ENCODE measurements at places on chromosomes 7 and 10. TPM values are rescaled to one million over a fixed set of nuclear protein-coding genes. Genes with fewer than 3 reads are reported as not detected.

FRAT1 gene
- total RNA-seq: 11.6 TPM

ANKRD22 gene
- not detected for total RNA-seq

UBN2 gene
- total RNA-seq: 18.8 TPM

BICC1 gene
- total RNA-seq: 28.1 TPM

SCART1 gene
- total RNA-seq: 12.1 TPM

GPRIN2 gene
- total RNA-seq: 4.8 TPM

TSPAN33 gene
- 14.1 TPM for total RNA-seq

MRLN gene
- total RNA-seq: not detected

PAX4 gene
- total RNA-seq: not detected

KLF14 gene
- total RNA-seq: not detected

CPN1 gene
- total RNA-seq: not detected

CCNY gene
- 84.6 TPM for total RNA-seq

TIMM23B gene
- total RNA-seq: 22.7 TPM

LLCFC1 gene
- not detected for total RNA-seq

HHEX gene
- total RNA-seq: 6.2 TPM

IQUB gene
- 1.4 TPM for total RNA-seq

SYNPO2L gene
- total RNA-seq: not detected

SAMD9L gene
- 11.3 TPM for total RNA-seq

DNAJC12 gene
- 1.2 TPM for total RNA-seq

RPP38 gene
- total RNA-seq: 13.1 TPM

SPDYE6 gene
- total RNA-seq: not detected

MINDY4 gene
- total RNA-seq: 32.0 TPM

CADPS2 gene
- 16.4 TPM for total RNA-seq

BUB3 gene
- total RNA-seq: 64.2 TPM

CRHR2 gene
- total RNA-seq: not detected

TLL2 gene
- total RNA-seq: not detected

SLC18A2 gene
- 0.35 TPM for total RNA-seq

RHEB gene
- 88.9 TPM for total RNA-seq

TMEM184A gene
- total RNA-seq: 1.5 TPM

Data from thoracic aorta (tissue), 2 donors.